NCI-H1694 (cell line): ENCODE measurements at places on chromosomes 2 and 18.

GRCh38 chr18:57624988-57625387, 3.4 kb upstream of the NARS1 start:
- DNase-seq, result no peak

DNA sequence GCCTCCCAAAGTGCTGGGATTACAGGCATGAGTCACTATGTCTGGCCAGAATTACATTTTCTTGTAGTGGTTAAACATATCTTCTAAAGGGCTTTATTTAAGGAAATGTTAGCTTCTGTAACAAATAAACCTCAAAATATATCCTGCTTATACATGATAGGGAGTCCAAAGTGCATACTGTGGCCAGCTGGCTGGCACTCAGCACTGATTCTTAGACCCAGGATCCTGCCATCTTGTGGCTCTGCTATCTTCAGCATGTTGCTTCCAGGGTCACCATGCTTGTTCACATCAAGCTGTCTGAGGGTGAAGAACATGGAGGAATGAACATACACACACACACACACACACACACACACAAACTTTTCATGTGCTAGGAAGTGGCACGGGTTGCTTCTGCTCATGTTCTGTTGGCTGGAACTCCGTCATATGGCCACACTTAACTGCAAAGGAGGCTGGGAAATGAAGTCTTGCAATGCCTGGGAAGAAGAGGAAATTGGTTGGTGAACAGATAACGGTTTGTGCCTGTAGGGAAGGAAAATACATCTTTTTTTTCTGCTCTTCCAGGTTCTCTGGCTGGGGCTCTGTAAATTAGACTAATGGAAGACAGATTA, 40.0 kb downstream of the NPPC start:
- DNase-seq, result no peak

GRCh38 chr2:111178730-111179405, 58.2 kb downstream of the BCL2L11 start:
- no peak for DNase-seq

DNA sequence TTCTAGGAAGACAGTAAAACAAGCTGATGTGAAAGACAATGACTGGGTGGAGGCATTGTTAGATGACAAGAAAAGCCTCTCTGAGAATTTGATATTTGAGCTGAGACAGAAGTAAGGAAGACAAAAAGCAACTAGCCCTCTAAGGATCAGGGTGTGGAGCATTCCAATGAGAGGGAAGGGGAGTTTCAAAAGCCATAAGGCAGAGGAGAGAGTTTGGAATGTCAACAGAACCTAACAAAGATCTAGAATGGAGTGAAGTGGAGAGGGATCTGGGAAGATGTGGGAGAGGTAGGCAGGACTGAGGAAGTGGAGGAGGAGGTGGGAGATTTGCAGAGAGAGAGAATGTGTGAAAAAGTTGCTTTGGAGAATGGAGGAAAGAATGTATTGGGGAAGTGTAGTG, 17.3 kb upstream of the ASXL2 start:
- DNase-seq, result no peak

DNA sequence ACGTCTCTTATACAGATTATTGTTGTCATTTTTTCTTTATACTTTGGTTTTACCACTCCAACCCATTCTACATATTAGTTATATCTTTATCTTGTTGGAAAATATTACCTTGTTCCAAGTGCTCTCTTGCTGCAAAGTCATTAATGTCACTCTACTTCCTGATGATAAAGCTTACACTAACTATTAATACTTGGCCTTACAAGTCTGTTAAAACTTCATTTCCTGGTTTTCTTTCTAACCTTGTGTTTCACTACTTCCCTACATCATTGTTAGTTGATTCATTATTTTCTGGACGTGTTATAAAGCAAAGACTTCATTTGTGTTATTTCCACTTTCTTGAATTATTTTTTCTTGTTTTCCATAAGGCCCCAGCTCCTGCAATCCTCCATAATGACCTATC, 382.6 kb upstream of the CDH20 start:
- no peak for DNase-seq
